Stimulated activated CD4-positive, alpha-beta T cell treated with anti-CD3 and anti-CD28 coated beads, Interleukin-12 subunit alpha, Interleukin-12 subunit beta, amount 100 ng/mL, for 48 hours (primary cell): ENCODE measurements at places on chromosomes 6 and 20.

- no peak for DNase-seq
These were observed 5.5 kb downstream of the HTR1B start for GRCh38 chr6:77457720-77458349.

DNA sequence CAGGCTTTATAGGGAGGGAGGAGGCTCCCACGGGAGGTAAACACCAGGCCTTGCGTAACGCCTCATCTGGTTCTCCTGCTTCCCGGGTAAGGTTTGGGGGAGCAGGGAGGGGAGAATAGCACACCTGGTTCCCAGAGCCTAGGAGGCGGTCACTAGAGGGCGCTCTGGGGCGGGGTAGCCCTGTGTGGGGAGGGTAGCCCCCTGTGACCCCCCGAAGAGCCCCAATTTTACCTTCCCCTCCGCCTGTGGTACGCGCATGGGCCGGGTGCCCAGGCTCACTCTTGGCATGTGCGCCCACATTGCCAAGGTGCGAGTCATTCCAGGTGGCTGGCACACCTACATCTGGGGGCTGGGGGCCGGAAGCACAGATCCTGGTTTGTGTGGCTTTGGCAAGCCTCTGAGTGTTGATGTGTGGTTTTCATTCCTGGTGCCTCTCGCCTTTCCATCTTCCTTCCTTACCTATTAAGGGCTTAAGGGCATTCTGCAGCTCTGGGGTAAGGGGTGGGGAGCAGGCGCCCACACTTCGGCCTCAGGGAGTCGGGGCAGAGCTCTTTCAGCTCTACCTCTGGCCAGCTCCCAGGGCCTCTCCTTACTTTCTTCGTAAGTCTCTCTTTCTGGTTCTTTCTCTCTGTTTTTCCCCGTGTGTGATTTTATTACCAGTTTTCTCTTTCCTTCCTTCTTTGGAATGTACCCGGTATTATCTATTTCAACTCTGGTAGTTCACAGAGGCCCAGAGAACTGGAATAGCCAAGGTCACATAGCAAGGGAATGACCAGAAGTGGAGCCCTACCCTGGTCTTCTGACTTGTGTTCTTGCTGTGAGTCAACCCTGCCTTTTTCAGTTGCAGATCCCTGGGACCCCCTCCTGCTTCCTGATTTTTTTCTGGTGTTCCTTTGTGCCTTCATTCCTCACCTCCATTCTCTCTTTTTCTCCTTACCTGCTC, 492 bp upstream of the RNF39 start:
- DNase-seq = no peak

- peak; percentile 2 for DNase-seq
These were observed 93.3 kb upstream of the MARCKS start for GRCh38 chr6:113763876-113764275.

DNA sequence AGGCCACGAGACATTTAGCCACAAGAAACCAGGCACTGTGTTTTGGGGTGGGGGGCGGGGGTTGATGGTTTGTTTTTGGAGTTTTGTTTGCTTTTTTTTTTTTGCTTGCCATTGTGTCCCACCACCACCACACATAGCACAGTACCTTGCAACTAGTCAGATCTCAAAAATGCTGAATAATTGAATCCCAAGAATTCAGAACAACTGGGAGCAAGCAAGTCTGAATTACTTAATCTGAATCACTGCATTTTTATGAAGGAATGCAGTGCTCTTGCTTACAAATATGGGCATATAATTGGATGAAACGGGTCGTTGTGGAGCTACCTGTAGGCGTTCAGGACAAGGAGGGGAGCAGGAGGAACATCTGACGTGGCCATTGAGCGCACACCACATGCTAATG, 151.5 kb upstream of the CDYL start:
- DNase-seq = no peak

- no peak for DNase-seq
These were observed 1.1 kb upstream of the TRAM2 start for GRCh38 chr6:52577778-52578463.

DNA sequence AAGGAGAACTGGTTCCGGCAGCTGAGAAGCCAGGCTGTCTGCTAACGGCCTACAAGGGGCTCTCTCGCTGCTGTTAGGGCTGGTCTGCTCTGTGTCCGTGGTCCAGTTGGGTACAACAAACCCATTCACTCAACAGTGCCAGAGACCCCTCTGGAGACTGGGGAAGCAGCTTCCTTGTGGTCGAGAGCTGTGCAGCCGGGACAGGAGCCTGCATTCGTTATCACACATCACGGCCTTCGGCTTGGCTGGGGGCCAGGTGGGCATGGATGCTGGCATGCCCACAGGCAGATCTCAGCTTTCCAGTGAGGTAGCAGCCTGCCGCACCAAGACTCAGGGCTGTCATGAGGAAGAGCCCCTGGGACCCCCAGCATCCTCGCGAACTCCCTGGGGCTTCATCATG, 124.7 kb downstream of the PREX1 start:
- DNase-seq = no peak

DNA sequence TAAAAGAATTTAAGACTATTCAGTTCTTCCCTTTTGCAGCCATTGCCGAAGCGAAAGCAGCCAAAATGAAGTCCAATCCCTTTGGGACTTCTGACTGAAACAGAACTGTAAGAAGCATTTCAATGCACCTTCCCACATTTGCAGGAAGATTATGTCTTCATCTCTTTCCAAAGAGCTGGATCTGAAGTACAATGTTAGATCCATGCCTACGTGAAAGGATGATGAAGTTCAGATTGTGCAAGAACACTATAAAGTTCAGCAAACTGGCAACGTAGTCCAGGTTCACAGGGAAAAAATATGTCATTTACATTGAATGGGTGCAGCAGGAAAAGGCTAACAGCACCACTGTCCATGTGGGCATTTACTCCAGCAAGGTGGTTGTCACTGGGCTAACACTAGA, 6.0 kb upstream of the FILIP1 start:
- DNase-seq = no peak

DNA sequence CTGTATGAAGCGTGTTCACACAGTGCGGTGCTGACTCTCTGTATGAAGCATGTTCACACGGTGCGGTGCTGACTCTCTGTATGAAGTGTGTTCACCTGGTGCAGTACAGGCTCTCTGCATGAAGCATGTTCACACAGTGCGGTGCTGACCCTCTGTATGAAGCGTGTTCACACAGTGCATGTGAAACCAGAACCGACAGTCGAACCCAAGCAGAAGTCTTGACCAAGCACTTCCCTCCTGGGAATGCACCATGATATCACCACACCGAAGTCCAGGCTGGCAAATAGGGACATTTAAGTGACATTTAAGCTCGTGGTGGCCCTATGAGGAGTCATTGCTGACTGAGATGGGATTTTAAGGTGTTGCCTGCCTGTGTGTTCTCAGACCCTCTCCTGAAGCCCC, 11.3 kb upstream of the SERPINB1 start:
- DNase-seq = no peak

DNA sequence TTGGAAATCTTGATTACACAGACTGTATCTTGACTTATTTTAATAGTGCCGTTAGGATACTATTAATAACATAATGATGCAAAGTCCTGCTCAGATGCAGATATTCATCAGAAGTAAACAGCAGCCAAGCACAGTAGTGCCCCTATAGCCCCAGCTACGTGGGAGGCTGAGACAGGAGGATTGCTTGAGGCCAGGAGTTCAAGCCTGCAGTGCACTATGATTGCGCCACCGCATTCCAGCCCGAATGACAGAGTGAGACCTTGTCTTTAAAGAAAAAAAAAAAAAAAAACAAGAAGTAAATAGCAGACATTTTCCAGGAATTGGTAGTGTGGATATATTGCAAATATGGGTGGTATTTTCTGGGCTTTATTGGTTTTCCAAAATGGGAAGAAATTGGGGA, 61.8 kb downstream of the TULP4 start:
- no peak for DNase-seq

DNA sequence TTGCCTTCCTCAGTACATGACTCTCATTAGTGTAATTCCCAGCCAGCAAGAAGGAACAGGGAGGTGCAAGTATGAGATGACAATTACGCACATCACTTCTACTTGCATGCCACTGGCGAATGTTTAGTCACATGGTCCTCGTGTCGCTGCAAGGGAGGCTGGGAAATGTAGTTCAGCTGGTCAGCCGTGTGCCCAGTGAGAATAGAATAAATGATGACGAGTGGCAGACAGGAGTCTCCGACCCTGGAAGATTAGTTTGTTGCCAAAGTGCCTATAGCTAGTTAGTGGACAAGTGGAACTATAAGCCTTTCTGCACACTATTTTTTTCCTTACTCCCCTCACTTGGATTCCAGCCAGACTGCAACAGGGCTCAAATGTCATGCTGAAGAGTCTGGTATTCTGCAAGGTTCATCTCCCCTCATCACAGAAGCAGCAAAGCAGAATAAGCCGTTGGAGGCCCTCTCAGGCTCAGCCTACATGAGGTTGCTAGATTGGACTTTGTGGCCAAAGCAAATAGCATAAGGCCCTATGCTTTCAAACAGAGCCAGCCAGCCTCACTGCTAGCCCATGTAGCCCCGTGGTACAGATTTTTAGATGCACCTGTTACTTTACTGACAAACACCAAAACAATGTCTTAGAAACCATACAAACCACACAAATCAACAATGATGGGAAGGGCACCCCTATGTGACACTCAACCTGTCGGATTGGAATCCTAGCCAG, 9.7 kb downstream of the LINC00237 start:
- DNase-seq = no peak

- DNase-seq = no peak
These were observed 394.6 kb upstream of the PTCHD4 start for GRCh38 chr6:48505621-48506020.

- DNase-seq = no peak
These were observed 14.5 kb downstream of the TCF15 start for GRCh38 chr20:595330-596308.

DNA sequence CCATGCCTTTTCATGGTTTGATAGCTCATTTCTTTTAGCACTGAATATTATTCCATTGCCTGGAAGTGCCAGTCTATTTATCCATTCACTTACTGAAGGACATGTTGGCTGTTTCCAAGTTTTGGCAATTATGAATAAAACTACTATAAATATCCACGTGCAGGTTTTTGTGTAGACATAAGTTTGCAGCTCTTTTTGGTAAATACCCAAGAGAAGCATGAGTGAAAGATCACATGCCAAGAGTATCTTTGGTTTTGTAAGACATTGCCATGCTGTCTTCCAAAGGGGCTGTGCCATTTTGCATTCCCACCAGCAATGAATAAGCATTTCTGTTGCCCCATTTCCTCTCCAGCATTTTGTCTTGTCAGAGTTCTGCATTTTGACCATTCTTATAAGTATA, 120.9 kb downstream of the MANEA start:
- no peak for DNase-seq

GRCh38 chr6:79261666-79262065, 27.2 kb upstream of the HMGN3 start:
- no peak for DNase-seq

DNA sequence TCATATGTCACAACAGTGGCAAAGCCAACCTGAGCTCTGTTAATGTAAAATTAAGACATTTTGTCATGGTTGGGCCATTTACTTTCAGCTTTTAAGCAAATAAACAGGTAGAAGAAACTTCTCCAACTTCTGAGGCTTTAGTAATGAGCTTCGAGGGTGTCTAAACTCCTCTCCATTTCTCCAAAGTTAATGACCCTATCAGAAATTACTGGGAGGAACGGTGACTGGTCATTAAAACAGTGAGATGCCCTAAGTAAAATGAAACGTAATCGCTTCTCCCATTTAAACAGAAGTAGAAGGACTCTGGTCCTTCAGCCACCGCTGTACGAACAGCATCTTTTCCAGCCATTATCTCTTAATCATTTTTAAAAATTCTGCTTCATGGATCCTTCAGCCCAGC, 986.9 kb upstream of the MANEA start:
- no peak for DNase-seq

- DNase-seq = no peak
These were observed 59.3 kb downstream of the TBC1D7 start for GRCh38 chr6:13268913-13269518.

DNA sequence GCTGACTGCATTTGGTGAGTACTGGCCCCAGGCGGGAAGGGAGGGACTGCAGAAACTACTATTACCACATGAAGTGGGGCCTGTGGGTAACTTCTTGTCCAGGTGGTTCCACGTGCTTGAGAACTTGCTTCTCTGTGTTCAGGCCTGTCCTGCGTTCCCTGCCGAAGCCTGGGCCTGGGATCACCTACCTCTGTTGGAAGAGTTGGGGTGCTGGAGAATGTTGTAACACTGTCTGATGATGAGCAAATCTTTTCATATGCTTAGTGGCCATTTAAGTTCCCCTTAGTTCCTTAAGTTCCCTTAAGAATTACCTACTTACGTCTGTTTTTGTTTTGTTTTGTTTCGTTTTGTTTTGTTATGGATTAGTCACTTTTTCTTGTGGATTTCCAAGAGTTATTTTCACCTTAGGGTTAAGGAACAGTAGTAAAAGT, 154.4 kb downstream of the DTNBP1 start:
- DNase-seq = no peak

GRCh38 chr6:168658059-168658458, 217.1 kb downstream of the SMOC2 start:
- no peak for DNase-seq
